ENCODE measurements at places on chromosomes 16 and 17.

DNA sequence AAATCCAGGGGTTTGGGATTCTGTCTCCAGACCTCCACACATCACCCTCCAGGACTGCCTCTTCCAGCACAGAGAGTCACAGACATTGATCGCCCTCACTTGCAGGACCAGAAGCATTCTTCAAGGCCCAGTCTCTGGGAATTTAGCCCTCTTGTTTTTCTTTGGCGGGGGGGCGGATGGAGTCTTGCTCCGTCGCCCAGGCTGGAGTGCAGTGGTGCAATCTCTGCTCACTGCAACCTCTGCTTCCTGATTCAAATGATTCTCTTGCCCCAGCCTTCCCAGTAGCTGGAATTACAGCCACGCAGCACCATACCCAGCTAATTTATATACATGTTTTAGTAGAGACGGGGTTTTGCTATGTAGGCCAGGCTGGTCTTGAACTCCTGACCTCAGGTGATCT lies 8.5 kb upstream of the ITGAL start:
- DNase-seq = no peak

- no peak for DNase-seq
These were observed 200.2 kb downstream of the CCDC182 start for GRCh38 chr17:57544834-57545463.

DNA sequence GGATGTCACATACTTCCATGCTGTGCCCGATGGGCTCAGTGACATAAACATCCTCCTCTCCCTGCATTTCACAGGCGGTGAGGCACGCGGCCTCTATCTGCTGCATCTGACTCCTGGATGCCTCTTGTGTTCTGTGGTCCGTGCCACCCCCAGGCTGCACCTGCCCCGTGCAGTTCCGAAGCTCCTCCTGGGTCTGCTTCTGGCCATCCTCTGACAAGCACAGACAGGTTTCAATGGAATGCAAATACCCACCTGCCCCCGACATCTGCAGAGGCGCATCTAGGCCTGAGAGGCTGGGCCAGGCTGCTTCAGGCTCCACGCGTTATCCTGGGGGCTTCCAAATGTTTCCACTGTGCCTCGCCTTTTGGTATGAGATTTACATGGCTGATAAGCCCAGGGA lies 46.3 kb upstream of the DNAH17 start:
- DNase-seq = no peak

DNA sequence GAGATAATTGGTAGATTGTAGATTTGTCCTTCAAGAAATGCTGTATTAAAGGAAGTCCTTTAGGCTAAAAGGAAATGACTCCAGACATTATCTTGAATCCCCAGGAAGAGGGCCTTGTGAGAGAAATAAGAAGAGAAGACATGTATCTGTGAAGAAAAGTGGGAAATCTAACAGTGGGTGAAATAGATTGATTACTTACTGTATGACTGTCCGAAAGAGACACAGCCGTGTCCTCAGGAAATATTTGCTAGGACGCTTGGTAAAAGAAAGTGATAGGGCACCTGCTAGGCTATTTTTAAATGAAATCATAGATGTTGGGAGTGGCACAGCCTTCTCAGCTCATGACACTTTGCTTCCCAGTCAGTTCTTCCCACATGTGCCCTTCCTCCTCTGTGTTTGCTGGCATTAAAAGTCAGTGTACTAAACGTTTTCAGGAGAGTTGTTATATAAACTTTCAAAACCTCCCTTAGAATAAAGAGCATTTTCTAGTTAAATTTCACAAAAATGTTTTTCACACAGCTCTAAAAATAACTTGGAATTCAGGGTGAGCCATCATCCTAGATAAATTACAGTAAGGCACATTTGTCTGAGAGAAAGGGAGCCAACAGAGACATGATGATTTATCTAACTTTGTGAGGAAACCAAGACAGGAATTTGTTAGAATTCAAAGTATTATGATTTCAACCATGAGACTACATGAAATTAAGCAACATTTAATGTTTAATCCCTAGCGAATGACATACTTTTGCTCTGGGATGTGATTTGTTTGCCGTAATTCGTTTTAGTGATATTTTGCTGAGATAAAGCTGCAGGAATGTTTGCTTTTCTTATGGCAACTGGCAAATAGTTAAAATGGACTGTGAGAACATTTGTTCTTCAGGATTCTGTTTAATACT lies 35.0 kb downstream of the DHRS7B start:
- DNase-seq = no peak

DNA sequence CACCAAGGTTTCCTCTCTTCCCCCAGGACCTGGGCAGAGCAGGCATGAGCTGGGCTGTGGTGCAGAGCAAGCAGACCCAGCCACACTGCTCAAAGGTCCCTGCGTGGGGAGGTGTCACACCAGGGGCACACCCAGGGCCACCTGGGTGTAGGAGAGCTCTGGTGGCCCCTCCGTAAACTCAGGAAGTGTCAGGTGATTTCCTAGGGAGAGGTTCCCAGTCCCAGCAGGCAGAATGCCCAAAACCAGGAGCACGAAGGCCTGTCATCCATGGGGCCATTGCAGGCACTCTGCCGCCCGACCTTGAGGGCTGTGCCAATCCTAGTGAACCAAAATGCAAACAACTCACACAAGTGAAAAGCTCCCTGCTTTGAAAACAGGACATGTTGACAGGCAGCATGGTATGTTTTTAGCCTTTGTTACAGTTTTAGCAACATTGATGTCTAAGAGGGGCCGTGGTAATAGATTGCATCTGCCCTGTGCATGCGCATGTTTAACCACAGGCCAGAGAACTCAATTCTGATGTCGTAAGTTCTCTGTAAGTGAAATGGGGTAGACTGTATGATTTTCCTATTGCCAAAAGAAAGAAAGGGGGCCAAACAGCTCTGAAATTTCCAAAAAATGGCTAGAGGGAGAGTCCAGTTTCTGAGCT lies 21.3 kb downstream of the CIBAR2 start:
- DNase-seq = no peak

GRCh38 chr17:7572588-7573323 lies 6.7 kb upstream of the CD68 start:
- peak; percentile 100 for DNase-seq

GRCh38 chr16:5044011-5044540 lies 10.3 kb upstream of the NAGPA start:
- no peak for DNase-seq

DNA sequence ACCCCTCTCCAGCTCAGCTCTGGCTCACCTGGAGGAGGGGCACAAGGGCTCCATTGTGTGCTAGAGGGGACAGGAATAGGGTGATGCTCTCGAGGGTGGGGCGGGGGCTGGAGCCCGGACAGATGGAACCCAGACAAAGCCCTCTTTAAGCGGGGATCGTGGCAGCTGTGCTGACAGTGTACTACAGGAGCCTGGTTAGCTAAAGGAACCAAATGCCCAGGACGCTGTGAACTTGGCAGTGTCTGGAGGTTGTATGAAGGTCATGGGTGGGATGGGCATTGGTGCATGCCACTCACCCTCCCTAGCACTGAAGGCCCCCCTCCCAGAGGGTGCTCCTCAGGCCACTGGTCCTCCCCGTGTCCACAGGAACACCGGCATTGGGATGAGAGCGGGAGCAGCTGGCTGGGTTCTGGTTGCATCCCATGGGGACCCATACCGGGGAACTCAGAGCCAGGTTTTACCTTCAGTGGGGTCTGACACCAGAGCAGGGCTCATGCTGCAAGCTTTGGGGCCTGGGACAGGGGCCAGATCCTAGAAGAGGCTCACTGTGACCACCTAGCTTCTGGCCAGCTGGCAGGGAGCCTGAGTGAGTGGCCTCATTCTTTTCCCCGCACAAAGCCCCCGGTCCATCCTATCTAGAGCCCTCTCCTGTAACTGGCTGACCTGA lies 11.9 kb downstream of the KIF19 start:
- DNase-seq = no peak

DNA sequence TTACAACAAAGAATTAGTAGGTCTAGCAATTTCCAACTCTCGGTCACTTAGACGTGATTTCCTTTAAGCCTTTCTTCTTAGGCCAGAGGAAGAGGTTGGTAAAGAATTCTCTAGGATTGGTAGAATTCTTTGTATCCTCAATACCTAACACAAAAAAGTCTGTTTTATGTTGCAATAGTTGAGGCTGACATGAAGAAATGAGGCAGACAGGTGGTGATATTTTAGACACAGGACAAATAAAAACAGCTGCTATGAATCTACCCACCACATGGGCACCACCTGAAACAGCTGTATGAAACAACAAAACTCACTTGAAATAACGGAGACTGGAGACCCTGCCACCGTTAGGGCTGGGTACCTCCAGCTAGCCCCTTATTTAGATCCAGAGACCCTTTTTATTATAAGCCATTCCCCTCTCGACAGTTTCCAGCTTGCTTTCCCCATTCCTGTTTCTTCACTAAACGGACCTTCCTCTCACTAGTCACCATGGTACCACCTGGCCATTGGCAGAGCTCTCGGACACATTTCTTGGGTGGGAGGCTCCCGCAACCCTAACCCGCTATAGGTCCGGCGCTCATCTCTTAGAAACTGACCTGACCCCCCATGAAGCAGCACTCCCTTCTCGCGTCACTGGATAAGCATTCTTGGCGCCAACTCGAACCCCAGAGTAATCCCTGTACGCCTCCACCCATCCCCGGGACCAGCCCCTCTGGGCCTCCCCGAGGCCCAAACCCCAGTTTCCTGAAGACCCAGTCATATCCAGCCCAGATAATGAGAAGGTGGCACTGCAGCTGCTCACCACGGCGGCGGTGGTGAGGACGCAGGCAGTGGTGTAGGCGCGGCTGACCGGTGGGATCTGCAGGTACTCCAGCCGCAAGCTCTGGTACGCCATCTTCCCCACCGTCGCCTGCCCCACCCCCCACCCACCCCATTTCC lies at the start of gene DERL2:
TSS of gene DERL2 (minus strand) at position 909 of the 936 bp plus-strand sequence. CDS start at position 892, 17 bp downstream.
- no peak for DNase-seq

- peak; percentile 32 for DNase-seq
These were observed 20.8 kb upstream of the MYO15B start for GRCh38 chr17:75566834-75567233.

DNA sequence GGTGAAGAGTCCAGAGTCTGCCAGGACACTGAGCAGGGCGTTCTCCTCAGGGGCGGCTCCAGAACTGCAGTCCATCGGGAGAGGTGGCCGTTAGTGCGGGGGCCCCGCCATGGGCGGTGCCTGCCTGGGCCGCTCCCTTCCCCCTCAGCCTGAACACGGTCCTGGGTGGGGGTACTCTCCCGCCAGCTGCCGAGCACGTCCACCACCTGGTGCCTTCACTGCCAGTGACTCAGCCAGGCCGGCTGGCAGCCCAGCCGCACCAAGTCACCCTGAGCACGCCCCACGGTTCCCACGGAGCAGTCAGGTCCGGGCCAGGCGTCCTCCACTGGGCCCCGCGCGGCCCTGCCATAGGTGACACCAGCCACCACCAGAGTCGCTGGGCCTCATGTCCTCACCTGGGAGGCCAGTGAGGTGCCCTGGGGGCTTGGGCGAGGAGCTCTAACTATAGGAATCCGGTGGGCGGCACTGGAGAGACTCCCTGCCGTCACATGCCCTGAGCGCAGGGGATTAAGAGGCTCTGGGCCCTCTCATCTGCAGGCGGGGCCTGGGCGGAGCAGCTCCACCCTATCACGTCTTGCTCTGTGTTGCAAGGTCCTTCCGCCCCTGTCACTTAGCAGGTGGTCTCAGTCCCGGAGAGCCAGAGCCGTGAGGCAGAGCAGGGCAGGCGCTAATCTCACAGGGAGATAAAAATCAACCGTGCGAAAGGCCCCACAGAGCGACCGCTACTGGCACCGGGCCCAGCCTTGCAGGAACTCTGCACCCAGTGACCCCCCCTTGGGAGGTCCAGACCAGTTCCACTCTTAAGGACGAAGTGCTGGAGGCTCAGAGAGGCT lies 14.3 kb downstream of the PIEZO1 start:
- DNase-seq = no peak

DNA sequence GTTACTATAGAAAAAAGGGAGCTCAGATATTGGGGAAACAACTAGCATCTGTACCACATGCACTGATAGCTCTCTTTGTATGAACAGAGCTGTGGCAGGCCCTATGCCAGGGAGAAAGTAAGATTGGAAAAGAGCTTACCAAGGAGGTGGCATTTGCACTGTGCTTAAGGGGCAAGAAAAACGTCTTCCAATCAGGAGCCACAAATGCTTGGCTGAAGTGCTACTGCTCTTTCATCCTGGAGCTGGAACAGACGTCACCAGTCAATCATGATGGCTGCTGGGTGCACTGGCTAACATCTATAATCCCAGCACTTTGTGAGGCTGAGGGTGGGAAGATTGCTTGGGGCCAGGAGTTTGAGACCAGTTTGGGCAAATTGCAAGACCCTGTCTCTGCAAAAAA lies 218.5 kb downstream of the SEC14L1 start:
- DNase-seq = no peak

GRCh38 chr16:60279061-60279665 lies 1545.0 kb upstream of the GOT2 start:
- DNase-seq = no peak

GRCh38 chr17:55664287-55664686 lies 58.4 kb downstream of the TMEM100 start:
- peak; percentile 13 for DNase-seq

DNA sequence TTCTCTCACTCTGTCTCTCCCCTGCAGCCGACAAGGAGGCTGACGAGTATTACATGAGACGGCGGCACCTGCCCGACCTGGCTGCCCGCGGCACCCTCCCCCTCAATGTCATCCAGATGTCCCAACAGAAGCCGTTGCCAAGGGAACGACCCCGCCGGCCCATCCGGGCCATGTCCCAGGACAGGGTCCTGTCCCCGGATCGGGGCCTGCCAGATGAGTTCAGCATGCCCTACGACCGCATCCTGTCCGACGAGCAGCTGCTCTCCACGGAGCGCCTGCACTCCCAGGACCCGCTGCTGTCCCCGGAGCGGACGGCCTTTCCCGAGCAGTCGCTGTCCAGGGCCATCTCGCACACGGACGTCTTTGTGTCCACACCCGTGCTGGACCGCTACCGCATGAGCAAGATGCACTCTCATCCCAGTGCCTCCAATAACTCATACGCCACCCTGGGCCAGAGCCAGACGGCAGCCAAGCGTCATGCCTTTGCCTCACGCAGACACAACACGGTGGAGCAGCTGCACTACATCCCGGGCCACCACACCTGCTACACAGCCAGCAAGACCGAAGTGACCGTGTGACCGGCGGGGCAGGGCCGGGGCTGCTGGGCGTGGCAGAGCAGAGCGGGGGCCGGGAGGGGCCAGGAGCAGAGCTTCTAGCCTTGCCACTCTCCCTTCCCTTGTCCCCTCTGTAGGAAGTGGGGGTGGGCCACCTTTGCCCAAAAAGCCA lies 40.4 kb upstream of the DNAH9 start:
- DNase-seq = no peak

GRCh38 chr16:53872248-53873221 lies 168.6 kb downstream of the FTO start:
- DNase-seq = no peak

DNA sequence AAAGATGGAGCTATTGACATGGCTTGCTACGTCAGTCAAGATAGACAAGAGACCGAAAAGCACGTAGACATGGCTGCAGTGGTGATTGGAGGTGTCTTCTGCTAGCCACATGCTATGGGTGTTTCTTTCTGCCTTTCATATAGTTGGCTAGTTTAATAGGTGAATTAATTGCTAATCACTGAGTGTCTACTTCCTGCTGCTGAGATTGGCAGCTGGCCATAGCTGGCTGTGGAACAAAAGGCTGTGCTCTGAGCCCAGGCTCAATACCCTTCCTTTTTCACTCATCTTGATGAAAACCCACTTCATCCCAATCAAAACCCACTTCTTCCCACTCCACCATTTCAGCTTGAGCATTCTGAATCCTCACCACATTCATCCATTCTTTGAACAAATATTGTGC lies 221.4 kb upstream of the MAF start:
- no peak for DNase-seq

All from memory B cell (primary cell).